ENCODE measurements at places on chromosomes 4 and X.

DNA sequence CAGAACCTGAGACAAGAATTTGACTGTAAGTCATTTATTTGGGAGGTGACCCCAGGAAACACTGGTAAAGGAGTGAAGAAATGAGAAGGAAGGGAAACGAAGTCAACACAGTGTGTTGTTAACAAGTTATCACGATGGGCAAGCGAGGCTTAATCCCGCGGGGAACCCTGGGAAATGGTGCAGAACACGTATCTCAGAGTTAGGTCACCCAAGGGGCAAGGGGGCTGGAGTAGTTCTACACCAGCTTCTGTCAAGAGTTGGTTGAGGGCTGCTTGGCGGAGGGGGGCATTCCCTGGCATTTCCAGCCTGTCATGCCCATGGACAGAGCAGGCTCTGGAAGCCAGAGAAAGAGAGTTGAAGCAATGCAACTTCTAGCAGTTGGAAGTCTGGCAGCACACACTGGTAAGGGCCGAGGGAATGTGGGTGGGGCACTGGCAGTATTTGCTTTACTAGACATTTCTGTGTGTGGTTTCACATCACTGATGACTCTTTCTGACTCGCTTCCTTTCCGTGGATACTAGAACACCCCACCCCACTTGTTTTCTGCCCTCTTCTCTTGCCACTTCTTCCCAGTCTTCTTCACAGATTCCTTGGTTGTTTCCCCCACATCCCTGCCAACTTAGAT, 52.2 kb upstream of the ADGRG2 start:
- no peak for DNase-seq

- DNase-seq = no peak
Observed at GRCh38 chr4:104848597-104849225, 298.0 kb upstream of the TET2 start.

DNA sequence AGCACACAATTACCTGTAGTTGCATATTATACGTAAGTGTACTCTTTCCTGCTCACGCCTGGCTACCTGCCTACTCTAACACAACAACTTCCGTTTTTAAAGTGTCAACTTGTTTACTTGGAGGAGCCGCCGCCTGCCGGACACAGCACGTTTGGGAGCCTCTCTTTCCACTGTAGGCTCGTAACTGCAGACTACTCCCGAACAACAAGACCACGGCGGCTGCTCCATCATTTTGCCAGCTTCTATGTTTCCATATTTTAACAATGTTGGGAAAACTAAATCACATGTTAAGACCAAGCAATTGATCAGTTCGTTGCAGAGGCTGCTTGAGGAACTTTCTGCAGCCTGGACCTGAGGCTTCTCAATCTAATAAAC, 841 bp downstream of the MTNR1A start:
- no peak for DNase-seq

- DNase-seq = no peak
Observed at GRCh38 chr4:105293360-105293759, 146.7 kb downstream of the TET2 start.

Data from stimulated activated CD8-positive, alpha-beta memory T cell treated with anti-CD3 and anti-CD28 coated beads, Interleukin-7, amount 100 ng/mL, for 48 hours (primary cell).